ENCODE measurements at places on chromosomes 5 and 9.

DNA sequence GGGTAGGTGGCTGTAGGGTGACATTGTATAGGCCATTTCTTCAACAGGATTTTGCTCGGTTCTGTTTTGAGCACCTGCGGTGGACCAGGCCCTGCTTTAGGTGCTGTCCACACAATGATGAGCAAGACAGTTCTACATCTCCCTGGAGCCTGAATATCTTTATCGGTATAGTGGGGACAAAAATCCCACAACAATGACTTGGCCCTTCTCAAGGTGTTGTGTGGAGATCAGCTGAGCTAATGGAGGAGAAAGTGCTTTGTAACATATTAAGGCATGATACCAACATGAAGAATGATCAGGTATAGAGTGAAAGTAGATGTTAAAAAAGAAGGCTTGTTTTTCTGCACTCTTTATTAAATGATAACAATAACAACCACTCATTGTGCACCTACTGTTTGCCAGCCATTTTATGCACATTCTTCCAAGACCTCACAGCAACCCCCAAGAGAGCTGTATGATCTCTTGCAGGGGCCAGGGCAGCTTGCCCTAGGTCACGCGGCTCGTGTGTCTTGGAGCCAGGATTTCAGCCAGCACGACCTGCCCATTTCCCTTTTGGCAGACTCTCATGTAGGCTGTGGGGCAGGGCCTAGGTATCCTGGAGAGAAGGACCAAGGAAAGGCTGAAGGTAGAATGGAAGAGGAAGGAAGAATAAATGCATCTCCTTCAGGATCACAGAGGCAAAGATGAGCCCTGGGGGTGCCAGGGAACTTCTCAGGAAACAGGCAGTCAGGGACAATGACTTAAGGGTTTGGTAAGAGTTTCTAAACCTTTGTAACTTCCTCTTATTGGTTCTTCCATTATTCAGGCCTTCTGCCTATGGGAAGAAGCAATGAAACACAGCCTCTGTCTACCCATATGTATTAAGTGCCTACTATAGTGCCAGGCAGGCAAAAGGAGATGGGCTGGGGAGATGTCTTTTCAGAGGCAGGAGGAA lies 50.0 kb upstream of the PPARGC1B start:
- DNase-seq: no peak

- DNase-seq: no peak
Measured at GRCh38 chr5:72255237-72255636, 64.8 kb downstream of the MRPS27 start.

GRCh38 chr9:4923580-4924544 lies 61.2 kb upstream of the JAK2 start:
- no peak for DNase-seq

DNA sequence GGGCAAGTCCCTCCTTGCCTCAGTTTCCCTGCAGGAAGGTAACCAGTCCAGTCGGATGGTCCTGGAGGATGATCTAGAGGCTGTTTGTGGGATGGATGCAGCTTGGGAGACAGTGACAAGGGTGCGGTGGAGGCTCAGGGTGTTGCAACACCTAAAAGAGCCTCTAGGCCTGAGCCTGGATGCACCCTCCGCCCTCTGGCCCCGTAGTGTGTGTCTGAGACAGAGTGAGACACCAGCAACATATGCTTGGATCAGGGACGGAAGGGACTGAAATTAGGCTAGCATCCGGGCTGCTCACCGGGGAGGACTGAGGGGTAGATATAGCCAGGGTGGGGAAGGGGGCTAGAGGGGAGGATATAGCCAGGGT lies 1.1 kb downstream of the CRAT start:
- peak; percentile 12 for DNase-seq

DNA sequence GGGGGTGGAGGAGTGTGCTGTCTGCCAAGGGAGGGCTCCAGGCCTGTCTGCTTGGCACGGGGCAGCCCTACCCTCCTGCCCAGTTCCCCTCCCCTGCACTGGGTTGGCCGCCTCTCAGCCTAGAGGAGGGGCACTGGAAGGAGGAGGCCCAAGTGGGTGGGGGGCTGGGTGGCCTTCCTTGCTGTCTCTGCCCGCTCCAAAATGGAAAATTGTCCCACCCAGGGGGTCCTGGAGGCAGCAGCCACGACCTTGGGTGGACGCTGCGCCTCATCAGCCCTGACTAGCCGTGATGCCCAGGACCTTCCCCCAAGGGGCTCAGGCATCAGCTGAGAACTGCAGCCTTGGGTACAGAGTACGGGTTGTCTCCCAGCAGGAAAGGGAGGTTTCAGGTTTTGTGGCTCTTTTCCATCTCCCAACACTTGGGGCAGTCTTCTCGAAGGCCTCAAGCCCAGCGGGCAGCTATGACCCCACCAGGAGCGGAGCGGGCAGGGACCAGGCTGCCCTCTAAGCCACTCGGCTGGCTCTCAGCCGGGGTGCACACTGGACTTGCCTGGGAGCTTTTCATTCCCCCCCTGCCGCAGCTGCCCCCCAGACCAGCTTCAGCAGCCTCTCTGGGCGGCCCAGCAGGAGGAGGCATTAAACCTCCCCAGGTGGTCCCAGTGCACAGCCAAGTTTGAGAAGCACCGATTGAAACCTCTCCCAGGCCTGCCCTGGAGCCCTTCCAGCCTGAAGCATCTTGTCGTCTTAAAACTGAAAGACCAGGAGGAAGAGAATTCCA lies 20.6 kb downstream of the NTNG2 start:
- no peak for DNase-seq

DNA sequence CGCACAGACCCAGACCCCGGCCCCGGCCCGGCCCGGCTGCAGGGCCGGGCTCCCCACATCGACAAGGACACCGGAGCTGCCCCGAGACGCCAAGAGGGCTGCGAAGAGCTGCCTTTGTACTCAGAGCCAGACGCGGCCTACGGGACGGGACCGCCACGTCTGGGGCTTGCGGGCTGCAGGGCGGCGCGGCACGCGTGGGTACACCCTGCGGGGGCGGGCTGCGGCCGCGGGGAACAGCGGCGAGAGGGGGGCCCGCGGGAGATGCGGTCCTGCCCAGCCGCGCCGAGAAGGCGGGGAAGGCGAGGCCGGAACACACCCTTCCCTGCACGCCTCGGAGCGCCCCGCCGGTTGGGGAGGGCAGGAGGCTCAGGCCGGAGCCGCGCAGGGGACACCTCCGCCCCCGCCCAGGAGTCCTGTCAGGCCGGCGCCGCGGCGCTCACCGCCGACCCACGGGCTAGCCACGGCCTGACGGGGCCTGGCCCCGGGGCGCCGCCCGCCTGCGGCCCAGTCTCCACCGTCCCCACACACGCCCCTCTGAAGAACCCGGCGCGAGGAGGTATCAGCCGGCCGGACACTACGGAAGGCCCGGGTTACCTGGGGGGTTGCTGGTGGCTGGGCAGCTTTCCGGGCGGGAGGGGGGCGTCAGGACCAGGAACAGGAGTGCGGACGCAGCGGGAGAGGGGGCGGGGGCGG lies 478 bp downstream of the RAB14 start:
- peak; percentile 33 for DNase-seq

- DNase-seq: no peak
Measured at GRCh38 chr5:171162596-171162995, 146.5 kb upstream of the TLX3 start.

GRCh38 chr9:68974901-68975300 lies 39.0 kb downstream of the PRKACG start:
- DNase-seq: no peak

- DNase-seq: no peak
Measured at GRCh38 chr9:134501761-134502265, 139.8 kb upstream of the COL5A1 start.

DNA sequence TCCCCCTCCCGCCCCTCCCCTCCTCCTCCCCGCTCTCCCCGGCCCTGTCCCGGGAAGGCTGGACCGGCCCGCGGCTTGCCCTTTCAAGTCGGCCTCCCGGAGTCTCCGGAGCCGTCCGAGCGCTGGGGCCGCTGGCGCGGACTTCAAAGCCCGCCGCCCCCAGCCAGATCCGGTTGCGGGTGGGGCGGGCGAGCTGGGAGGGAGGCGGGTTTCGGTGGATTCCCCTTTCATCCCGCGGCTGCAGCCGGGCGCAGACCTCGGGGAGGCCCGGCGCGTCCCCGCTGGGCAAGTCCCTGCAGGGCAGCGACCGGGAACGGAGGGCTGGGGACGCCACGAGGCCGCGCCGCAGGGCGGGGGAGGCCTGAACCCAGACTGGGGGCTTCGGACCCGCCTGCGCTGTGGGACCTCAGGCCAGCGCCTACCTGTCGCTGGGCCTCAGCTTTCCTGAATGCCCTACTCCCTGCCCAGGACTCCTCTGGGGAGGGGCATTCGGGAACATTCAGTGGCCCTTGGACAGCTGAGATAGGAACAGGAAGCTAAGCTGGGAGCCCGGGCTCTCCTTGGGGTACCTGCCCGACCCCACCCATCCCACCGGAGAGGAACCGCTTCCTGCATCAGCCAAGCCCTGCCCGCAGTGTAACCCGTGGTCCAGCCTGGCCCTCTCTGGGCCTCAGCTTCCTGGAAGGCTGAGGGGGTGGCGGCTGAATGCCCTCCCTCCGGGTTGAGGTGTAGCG lies 23.4 kb downstream of the C9orf50 start:
- DNase-seq: no peak

DNA sequence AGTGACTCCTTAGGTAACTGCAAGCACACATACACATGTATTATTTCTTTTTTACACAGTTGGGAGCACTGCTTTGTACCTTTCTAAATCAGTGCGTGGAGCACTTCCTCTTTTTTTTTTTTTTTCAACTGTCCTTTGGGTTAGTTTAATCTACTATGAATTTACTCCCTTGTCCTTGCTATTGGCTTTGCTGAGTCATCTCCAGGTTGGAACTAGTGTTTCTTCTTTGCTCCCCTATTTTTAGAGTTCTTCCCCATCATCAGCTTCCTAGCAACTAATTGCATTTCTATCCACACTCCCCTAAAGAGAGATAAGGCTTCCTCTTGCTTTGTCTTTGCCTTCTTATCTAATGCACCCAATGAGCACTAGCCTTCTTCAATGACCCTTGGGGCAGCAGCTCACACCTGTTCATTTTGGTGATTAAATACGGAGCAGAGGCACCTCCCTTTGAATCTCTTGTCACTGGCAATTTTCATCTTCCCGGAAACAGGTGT lies 24.3 kb downstream of the S100Z start:
- no peak for DNase-seq

- DNase-seq: no peak
Measured at GRCh38 chr9:138063033-138063432, 185.5 kb downstream of the CACNA1B start.

DNA sequence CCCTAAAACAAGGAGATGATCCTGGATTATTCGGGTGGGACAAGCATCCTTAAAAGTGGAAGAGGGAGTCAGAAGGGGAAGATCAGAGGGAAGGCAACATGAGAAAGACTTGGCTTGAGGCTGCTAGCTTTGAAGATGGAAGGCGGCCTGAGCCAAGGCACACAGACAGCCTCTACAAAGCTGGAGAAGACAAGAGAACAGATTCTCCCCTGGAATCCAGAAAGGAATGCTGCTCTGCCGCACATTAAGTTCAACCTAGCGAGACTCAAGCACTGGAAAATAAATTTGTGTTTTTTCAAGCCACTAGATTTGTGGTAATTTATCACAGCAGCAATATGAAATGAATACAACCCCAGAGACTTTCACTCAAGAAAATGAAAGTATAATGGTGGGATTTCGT lies 17.9 kb downstream of the SLC36A3 start:
- no peak for DNase-seq

GRCh38 chr5:50965654-50966375 lies 299.4 kb downstream of the PARP8 start:
- no peak for DNase-seq

GRCh38 chr9:119284587-119285337 lies 84.5 kb downstream of the BRINP1 start:
- no peak for DNase-seq

- no peak for DNase-seq
Measured at GRCh38 chr9:30925635-30926034, 1458.8 kb upstream of the ACO1 start.
